ENCODE measurements at places on chromosomes 6 and 20.

DNA sequence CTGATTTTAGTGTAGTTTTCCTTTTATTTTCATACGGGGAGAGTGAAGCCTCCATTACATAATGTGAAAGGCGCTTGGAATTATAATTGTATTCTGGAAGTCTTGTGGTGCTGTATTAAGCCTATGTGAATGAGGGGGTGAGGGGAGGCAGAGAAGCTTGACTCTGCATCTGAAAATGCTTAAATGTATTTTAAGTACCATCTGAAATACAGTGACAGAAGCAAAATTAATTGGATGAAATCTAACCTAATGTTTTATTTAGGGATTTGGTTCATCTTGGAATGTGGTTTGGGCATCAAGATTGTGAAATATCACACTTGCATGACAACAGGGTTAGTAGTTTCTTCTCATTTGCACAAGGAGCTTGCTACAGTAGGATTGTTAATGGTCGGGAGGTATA is 41.2 kb downstream of the TMEM200A start:
- DNase-seq, result no peak

- no peak for DNase-seq
Measured at GRCh38 chr6:47527274-47527673, 49.7 kb downstream of the CD2AP start.

DNA sequence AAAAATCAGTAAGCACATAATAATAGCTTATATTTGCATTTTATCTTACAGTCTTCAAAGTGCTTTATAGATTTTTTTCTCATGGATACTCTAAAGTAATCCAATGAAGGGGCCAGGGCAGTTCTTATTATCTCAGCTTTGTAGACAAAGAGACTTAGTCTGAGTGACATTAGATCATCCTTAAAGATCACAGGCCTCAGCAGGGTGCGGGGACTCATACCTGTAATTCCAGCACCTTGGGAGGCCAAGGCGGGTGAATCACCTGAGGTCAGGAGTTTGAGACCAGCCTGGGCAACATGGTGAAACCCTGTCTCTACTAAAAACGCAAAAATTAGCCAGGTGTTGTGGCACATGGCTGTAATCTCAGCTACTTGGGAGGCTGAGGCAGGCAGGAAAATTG is 14.5 kb downstream of the FERMT1 start:
- no peak for DNase-seq

DNA sequence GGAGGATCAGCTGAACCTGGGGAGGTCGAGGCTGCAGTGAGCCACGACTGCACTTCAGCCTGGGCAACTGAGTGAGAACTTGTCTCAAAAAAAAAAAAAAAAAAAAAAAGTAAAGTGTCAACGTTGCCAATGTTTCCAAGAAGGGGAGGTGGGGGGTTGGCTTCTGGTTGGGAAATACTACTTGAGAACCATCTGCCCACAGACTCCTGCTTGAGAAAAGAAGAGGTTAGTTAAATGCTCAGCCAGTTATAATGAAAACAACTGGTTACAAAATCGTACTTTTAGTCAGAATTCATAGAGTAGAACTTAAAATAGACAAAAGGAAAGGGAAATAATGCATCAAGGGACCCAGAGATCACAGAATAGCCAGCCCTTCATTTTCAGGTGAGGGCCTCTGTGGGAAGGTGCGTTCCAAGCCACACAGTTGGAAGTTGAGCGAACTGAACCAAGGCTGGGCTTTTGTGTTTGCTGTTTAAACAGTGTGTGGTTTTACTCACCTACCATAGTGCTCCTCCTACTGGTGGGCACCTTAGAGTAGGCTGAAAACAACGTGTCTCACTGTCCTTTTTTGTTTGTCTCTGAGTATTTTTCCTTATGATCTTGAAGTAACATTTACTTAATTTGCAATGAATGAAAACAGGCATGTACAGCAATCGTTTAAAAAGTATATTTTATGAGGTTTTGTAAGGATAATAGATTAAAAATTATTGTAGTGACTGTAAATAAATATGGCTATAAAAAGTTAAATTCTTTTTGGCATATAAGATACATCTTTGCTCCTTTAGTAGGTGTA is 200.7 kb downstream of the BCAS1 start:
- peak; percentile 75 for DNase-seq
